ENCODE measurements at places on chromosomes 5 and 9.
A peak's percentile ranks its signal among the peaks of the same experiment; 100 is the strongest.

GRCh38 chr9:131727795-131728545 is 11.9 kb downstream of the RAPGEF1 start:
- DNase-seq: peak; percentile 57

DNA sequence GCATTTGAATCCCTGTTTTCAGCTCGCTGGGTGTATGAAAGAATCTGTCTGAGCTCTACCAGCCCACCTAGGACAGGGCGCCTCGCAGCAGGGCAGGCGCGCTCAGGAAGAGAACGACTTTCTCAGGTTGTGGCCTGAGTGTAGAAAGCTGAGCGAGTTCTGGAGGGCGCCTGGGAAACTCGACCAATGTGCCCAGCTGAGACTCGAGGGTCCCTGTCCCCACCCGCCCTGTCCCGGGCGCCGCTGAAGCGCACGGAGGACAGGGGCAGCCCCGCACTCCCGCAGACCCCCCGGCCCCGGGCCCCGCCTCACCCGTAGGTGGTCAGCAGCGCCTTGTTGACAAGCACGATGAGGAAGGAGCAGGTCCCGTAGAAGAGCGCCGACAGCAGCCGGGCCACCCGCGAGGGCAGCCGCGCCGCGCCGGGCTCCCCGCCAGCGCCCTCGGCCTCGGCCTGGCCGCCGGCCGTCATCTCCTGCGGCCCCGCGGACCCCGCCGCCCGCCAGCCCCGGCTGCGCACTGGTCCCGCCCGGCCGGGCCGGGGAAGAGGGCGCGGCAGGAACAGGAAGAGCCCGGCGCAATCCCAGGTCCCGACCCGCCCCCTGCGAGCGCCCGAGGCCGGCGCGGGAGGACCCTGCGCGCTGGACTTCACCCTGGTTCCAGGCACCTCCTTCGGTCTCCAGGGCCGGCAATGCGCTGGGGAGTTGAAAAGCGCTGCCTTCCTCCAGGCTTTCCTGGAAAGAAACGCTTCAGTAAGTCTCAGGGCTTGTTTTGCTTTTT is at the start of gene SLC35D2:
Gene SLC35D2 (minus strand): TSS at position 547 of the 778 bp plus-strand sequence. CDS start 77 bp downstream, at position 470.
- peak; percentile 27 for DNase-seq

- peak; percentile 19 for DNase-seq
Observed at GRCh38 chr9:74499111-74499601, 2.0 kb downstream of the RORB start.

- peak; percentile 97 for DNase-seq
Observed at GRCh38 chr9:128912270-128912853, 8.4 kb upstream of the PHYHD1 start.

GRCh38 chr5:89315286-89316100 is 432.5 kb upstream of the MEF2C start:
- DNase-seq: peak; percentile 92

DNA sequence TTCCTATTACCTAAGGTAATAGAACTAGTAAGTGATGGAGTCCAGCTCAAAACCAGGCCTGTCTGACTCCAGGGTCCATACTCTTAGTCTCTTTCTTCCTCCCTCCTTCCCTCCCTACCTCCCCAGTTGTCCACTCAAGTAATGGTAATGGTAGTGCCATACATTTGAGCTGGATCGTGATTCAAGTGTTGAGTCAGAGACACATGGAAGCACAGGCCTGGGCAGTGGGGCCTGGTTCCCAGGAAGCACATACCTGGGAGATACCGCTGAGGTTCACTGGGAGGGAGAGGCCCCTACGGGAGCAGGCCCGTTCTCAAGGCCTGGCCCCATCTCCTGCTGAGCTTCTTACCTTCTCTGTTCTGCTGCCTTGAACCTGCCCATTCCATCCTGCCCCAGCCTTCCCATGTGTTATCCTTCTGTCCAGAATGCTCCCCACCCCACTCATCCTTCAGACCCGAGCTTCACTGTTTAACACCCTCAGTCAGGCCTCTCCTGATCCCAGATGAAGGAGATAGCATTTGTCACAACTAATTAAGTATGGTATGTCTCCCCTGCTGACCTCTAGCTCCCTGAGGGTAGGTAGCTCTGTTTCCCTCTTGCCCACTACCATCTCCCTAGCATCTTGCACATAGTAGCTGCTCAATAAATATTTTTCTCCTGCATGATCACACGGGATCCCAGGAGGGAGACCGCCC is 13.8 kb downstream of the URM1 start:
- DNase-seq: no peak
